Nephron progenitor cell (in vitro differentiated cells): ENCODE measurements at places on chromosomes 11 and 22.
A peak's percentile ranks its signal among the peaks of the same experiment; 100 is the strongest.

- DNase-seq = no peak
Observed at GRCh38 chr11:17673951-17674350, 45.4 kb upstream of the MYOD1 start.

GRCh38 chr11:118427707-118428106, 8.6 kb upstream of the KMT2A start:
- no peak for DNase-seq

- peak; percentile 49 for DNase-seq
Observed at GRCh38 chr11:61771985-61772455, 19.6 kb downstream of the MYRF start.

GRCh38 chr22:27494785-27495184, 306.8 kb downstream of the MN1 start:
- peak; percentile 71 for DNase-seq

DNA sequence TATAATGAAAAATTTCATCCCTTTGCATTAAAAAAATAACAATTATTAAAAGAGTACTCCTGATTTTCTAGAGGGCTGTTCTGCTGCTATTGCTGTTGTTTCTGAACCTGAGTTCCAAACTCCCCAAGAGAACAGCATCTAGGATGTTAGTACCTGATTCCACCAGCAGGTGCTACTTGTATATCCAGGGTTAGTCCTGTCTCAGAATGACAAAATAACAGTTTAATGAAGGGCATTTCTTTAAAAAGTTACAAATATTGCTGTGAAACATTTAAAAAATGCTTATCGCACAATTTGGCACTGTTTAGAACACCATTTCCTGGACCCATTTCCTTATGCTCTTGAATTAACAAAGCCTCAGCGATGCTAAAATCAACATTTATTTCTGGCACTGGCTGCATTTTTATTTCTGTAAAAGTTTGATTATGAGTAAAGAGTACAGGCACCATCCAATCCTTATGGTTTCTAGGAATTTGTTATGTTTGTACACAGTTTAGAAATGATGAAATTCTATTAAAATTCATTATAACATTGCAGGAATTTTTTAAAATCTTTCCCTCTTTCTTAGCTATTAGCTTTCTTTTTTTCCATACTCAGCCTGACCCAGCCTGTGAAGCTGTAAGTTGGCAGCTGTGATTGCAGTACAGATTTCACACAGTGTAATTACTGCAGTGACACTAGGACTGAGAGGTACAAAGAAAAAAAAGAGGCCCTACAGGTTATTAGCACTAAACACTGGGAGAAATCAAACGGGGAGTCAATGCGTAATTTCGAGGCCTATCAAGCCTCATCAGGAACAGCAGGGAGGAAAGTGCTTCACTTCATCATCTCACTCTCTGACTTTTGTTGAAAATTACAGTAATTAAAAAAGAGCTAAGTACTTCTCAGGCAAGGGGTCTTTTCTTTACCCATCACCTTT, 208.8 kb downstream of the DCDC1 start:
- no peak for DNase-seq

GRCh38 chr11:64842366-64842759, 2.1 kb downstream of the CDC42BPG start:
- DNase-seq = no peak

DNA sequence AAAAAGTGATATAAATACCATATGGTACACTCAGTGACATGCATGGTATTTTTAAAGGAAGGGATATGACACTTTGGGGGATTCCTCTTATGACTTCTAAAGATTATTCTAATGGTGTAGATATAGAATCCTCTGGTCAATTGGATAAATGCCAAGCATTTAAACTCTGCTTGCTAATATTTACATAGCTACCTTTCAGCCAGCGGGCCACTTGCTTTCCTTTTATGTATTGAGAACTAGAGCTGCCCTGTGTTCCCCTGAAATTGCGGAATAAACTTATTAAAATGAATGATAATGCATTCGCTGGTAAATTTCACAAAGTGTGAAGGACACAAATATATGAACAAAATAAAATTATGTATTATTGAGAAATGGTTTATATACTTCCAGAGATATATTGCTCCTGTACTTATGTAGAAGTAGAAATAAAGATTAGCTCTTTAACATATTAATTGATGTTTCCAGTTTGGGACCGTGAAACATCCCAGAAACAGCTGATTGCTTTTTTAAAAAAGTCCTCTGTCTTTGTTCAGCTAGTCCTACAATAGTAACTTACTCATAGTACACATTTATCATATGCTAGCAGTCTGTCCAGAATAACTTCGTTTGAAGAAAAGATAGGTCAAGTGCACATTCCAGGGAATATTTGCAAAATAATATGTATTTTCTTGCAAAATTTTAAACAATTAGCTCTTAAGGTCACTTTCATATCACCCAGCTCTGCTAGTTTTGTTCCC, 40.1 kb upstream of the CARD18 start:
- no peak for DNase-seq

- no peak for DNase-seq
Observed at GRCh38 chr11:61061081-61061826, 41.0 kb upstream of the CD5 start.

- peak; percentile 34 for DNase-seq
Observed at GRCh38 chr11:36455658-36456111, 54.4 kb downstream of the TRAF6 start.
